ENCODE measurements at places on chromosomes 6 and 20.

- DNase-seq: no peak
Measured at GRCh38 chr6:109655761-109656262, 35.2 kb downstream of the AK9 start.

GRCh38 chr20:34023937-34024722, 30.4 kb downstream of the RALY start:
- DNase-seq: no peak

DNA sequence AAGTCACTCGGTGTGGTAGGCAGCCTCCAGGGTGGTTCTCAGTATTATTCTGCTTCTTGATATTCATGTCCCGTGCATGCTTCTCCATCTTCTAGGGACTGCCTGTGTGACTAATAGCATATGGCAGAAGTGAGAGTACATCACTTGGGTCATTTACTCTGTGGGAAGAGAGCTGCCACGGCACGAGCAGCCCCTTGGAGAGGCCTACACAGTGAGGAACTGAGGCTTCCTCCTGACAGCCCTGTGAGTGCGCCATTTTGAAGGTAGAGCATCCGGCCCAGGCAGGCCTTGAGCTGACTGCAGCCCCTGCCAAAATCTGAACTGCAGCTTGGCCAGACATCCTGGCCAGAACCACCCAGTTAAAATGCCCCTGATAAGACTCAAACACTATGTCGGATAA, 17.3 kb upstream of the MCUR1 start:
- no peak for DNase-seq

DNA sequence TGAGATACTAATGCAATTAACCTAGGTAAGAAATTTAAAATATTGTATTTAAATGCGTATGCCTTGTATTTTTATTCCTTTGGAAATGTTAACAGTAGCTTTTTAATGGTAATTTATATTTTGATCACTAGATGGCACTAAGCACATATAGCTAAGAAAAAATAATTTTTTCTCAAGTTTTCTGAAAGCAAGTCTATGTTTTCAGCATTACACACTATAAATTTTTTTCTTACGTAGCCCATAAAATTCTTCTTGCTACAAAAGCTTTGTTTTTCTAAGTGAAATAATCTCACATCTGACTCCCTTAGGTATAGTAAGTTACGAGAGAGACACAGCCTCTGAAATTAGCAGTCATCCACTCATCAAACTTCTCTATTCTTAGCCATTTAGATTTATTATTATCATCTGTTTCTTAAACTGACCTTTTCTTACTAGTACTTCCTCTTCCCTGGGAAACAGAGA, 35.7 kb downstream of the TSPYL4 start:
- DNase-seq: peak; percentile 43

GRCh38 chr6:148179786-148180185, 162.9 kb upstream of the SASH1 start:
- DNase-seq: no peak

- peak; percentile 69 for DNase-seq
Measured at GRCh38 chr6:111468329-111469012, 14.5 kb downstream of the REV3L start.

DNA sequence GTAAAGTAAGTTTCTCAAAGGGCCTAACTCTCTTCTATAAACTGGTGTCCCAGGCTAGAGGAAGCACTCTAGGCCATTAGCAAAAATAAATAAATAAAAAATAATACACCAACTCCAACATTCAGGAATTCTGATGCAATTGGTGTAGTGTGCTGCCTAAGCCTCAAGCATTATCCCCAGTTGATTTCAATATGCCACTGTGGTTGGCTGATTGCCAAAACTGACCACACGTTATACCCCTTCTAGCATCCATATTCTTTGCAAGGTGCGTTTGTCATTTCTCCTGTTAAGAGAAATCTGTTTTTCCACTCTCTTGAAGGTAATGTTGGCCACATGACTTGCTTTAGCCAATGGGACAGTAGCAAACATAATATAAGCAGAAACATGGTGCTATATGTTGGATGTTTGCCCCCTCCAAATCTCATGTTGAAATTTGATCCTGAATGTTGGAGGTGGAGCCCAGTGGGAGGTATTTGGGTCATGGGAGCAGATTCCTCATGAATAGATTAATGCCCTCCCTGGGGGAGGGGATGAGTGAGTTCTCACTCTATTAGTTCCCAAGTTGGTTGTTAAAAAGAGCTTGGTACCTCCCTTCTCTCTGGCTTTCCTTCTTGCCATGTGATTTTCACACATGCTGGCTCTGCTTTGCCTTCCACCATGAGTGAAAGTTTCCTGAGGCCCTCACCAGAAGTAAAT, 71.9 kb upstream of the PLCB4 start:
- DNase-seq: no peak

DNA sequence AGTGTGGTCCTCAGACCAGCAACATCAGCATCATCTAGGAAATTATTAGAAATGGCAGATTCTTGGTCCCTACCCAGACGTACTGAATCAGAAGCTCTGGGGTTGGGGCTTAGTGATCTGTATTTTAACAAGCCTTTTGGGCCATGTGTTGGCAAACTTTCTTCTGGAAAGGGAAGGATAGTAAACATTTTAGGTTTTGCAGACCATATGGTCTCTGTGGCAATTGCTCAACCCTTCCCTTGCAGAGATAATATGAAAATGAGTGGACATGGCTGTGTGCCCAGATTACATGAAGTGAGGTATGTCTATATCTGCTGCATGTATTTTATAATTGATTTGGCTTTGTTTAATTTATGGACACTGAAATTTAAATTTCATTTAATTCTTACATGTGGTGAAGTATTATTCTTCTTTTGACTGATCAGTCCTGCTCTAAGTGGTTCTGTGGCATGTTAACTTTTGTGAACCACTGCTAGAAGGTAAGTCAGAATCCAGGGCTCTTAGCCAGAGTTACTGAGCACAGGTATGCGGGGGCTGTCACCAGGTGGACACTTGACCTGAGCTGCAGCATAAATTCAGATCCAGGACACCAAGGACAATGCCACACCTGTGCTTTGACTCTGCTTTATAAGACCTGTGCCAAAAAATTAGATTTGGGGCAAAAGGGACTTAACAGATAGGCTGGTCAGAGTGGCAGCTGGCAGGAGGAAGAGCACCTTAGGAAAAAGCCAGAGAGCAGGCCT, 43.2 kb downstream of the LY86 start:
- DNase-seq: no peak

DNA sequence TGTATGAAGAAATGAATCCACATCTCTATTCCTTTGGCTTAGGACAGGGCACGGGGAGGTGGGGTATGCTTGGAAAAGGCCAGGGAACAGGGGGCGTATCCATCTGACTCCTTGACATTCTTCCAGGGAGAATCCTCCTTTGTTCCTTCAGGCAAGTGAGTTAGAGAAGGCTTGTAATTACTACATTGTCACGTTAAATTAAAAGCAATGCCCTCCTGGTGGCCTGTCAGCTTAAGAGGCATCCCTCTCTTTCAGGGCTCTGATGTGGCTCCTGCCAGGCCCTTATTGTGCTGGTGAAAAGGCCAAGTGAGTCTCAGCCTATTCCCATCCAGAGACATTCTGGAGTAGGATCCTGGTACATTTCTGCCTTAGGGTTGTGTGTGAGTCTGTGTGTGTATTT, 128.3 kb downstream of the FOXA2 start:
- no peak for DNase-seq

GRCh38 chr6:6622501-6622900, 34.0 kb downstream of the LY86 start:
- DNase-seq: no peak

- no peak for DNase-seq
Measured at GRCh38 chr20:59820204-59821041, 113.0 kb downstream of the SYCP2 start.

GRCh38 chr6:13474360-13474759, 13.0 kb downstream of the GFOD1 start:
- no peak for DNase-seq

- no peak for DNase-seq
Measured at GRCh38 chr6:125144822-125145221, 8.8 kb upstream of the TPD52L1 start.

DNA sequence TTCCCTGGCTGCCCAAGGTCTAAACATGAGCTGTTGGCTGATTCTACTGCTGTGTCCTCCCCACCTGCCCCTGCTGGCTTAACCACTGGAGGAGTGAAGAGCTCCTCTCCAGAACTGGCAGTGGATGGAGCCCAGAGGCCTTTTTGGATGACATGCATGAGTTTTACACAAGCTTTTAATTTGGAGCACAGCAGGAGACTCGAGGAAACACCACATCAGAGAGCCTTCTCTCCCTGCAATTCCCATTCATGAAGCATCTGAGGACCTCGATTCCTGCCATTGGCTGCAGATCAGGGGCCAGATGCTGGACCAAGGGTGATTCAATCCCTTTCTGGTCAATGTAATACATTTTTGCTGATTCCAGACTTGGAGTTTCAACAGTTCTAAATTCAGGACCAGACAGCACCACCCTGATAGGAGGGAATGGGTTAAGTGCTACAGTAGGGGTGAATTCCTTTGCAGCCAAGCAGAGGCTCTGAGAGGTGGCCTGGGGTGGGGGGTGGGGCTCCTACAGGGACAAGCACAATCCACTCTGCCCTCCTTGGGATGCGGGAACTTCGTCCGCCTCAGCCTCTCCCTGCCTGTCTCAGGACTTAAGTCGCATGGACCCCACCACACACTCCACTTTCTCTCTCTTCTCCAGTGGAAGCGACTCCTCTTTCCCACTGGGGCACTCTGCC, 599 bp upstream of the PSORS1C1 start:
- DNase-seq: peak; percentile 32

DNA sequence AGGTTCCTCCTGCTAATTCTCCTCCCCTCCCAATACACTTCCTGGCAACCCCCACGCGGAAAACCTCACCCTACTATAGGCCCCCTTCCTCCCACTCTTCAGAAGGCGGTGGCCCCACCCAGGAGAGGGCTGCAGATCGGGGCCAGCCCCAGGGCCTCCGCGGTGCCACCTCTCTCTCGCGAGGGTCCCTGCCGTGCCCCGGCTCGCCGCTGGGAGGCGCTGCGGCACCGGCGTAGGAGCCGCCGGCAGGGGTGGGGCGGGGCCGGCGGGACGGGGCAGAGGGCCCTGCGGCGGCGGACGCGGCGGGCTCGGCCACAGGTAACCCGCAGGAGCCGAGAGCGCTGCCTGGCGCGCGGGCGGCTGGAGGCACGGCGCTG, at the start of gene ANKRD6:
Gene ANKRD6 (plus strand): TSS at position 278 of the 377 bp plus-strand sequence. CDS start 133,825 bp downstream, outside the sequence.
- no peak for DNase-seq

DNA sequence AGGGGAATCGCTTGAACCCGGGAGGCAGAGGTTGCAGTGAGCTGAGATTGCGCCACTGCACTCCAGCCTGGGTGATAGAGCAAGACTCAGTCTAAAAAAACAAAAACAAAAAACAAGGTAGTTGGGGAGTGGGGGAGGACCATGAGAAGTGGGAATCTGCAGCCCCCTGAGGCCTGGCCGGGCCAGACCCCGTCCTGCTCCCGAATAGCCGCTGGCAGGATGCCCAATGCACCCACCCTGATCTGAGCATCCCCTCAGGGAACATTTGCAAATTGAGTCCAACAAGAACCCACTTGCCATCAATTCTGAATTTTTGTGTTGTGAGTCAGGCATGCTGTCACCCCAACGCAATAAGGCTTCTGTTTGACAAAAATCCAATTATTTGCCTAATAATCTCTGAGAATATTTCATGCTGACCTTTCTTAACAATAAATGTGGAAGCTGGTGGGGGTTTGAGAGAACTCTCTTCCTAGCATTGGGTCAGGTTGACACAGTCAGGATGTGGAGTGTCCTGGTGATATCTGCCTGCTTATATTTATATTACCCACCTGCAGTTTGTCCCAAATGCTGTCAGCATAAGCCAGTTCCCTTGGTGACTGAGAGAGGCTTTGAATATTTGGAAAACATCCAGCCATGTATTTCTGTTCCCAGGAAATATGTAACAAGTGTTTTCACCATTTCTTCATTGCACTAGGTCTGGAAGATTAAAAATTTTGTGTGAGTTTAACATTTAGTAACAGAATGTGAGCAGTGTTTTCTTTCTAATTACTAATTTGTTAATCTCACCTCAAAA, 28.4 kb upstream of the FRMD1 start:
- DNase-seq: no peak

DNA sequence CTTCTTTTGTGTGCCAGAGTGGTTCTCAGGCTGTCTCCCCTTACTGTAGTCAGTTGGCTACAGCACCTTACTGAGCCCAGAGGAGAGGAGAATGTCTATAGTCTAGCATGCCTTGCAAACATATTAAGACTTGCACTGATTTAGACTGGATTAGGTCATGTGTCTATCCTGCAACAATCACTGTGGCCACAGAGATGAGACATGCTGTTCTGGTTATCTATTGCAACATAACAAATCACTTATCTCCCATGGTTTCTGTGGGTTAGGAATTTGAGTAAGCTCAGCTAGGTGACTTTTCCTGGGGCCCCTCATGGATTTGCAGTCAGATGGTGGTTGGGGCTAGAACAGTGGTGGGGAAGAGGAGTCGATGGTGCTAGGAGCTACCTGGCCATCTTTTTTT, 261.3 kb downstream of the SOD2 start:
- no peak for DNase-seq

- no peak for DNase-seq
Measured at GRCh38 chr6:68502946-68503345, 132.1 kb upstream of the ADGRB3 start.

DNA sequence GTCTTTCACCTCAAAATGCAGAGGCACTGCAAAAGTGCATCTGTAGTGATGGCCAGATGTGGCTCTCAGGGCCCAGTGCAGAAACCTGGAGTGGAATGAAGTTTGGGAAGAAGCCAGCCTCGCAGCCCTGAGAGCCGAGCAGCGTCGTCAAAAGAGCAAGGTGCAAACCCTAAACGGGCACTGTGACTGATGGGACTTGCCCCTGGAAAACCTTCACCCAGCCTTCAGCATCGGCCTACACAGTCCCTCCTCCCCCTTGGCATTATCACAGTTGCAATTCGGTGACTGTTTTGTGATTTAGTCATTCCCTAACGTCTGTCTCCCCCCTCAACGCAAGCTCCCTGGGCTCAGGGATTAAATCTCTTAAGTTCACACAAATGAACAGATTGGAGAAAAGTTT, 38.6 kb downstream of the TAF4 start:
- no peak for DNase-seq

DNA sequence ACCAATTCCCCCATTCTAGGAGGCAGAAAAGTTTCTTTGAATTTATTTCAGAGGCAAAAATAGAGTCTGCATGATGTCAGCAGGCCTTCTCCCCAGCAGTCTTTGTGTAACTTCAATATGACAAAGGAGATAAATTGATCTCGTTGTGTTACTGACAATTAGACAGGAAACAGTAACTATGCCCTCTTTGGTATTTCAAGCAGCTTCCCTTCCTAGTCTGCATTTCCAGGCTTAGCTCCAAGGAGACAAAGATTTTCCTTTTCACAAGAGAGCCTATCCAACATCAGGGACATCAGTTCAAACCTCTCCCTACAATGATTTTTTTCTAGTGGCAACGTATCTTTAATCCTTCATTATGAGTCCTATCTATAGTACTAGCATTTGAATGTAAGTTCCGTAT, 245.9 kb upstream of the HSF2 start:
- no peak for DNase-seq

DNA sequence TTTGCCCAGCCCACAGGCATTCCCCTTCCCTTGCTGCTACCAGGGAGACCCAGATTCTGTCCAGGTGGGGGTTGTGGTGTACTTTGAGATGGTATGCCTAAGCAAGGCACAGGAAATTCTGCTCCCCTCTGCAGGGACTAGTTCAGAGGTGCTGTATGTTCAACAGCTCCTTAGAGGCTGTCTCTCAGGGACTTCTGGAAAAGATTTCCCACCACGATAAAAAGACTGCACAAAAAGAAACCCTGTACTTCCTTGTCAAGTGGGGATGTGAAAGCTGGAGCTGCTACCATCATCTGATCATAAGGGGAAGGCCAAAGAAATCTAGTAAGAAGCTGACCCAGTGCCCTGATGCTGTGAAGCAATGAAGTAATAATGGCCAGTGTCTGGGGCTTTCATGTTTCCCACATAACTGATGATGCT, 51.5 kb upstream of the SMIM29 start:
- DNase-seq: no peak
